Naive thymus-derived CD8-positive, alpha-beta T cell (primary cell): ENCODE measurements at places on chromosomes 13 and 19. TPM values are rescaled to one million over a fixed set of nuclear protein-coding genes. Genes with fewer than 3 reads are reported as not detected.

TSHZ3 gene
- total RNA-seq, result not detected

DNA sequence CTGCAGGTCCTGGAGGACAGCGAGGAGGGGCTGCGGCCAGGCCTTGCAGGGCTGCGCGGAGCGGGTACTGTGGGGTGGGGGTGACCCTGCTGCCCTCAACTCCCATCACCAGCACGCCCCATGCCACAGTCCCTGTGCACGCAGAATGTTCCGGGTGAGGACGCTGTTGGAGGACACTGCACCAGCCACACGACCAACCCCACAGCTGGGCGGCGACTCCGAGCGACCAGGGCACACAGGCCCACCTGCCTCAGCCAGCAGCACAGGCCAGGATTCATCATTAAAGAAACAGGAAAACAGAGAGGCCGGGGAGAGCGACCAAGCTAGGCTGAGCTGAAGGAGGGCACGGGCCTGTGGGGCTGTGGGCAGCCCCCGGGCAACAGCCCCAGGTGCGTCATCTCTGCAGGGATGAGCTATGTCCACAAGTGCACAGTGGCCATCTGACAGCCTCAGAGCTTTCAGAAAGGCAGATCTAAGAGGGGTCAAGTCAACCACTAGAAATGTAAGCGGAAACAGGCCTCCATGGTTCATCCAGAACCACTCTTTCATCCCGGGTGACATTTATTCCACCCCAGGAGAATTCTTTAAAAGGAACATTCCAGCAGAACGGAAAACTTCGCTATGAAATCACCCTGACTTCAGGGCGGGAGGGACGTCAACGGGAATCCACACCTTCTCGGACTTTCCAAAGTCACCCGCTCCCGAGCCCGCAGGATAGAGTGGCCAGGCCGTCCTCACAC is 1.5 kb downstream of the GAS6 start:
- DNase-seq, result no peak

GRCh38 chr19:38351865-38352395 is 16.3 kb downstream of the CATSPERG start:
- DNase-seq, result no peak

- no peak for DNase-seq
Observed at GRCh38 chr13:31982540-31982939, 49.0 kb upstream of the FRY start.

- DNase-seq, result no peak
Observed at GRCh38 chr19:55199620-55200204, 9.6 kb downstream of the PTPRH start.

GRCh38 chr19:10353793-10354391 is 14.5 kb upstream of the ICAM3 start:
- DNase-seq, result peak; percentile 26

DNA sequence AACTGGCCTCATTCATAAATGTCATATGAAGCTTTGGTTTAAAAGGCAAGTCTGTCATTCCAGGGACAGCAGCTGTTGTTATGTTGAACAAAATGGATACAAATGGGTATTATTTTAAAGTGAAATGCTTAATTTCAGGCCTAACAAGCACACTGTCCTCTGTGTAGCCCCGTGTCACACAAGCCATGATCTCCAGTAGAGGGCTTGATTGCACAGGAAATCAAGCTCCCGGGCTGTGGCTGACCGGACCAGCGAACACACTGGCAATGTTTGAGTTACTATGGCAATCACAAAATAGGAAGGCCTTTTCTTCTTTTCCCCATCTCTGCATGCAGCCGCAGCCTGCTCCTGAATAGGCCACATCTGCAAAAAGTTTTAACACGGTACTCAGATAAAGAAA is 64.0 kb upstream of the GSX1 start:
- no peak for DNase-seq

DNA sequence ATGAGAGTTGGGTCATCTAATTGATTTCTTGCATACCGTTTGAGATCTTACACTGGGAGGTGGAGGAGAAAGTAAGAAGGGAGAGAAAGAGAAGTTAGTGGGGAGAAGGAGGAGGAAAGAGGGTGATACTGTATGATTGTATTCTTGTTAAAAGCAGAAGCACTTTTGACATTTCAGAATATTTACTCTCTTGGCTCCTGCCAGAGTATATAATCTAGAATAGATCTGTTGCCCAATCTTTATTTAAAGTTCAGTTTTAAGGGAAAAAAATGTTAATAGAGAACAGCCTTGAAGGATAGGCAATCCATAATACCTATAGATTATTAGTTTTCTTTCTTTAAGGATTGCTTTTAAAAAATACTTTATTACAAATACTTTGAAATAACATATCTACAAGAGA is 41.5 kb downstream of the PDS5B start:
- no peak for DNase-seq

KASH5 gene
- total RNA-seq, result not detected

GRCh38 chr13:43303033-43303729 is 279.8 kb downstream of the DNAJC15 start:
- no peak for DNase-seq

DNA sequence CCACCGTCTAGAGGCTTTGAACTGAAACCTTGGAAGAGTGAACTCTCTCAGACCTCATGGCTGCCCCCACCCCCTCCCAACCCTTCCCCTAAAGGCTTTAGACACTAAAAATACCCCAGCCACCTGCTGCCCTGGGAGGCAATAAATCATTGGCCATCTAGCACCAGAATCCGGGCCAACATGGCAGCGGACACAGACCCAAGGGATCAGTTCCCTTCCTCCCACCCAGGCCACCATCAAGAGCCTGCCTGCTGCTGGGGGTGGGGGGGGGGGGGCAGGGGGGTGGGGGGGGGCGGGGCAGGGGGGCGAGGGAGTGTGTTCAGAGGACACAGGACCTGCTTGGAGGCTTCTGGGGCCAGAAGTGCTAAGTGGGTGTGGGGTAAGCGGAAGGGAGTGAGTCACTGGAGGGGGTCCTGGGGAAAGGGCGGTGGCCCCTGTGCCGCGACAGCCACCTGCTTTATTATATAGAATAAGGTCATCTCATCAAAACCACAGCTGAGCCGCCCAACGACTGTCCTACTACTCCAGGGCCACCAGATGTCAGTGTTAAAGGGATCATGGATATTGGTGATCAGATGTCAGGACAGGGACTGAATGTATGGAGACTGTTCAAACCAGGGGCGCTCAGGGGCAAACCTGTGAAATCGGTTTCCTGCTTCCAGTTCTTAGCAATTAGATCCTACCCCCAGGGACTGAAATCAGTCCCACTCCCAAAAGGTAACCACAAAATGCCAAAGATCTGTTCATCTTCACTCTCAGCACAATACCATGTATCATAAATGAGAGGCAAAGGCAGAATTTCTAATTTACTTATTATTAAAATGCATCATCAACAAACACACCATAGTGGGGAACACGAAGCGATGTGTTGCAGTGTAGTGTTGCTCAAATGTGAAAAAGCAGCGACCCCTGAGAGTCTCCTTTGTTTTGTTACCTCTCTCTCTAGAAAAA is 24.3 kb downstream of the ARL11 start:
- no peak for DNase-seq

- no peak for DNase-seq
Observed at GRCh38 chr13:104625201-104625600, 1559.0 kb upstream of the SLC10A2 start.

SIGLEC10 gene
- total RNA-seq, result 1.2 TPM

TRPC4 gene
- total RNA-seq, result not detected

DNA sequence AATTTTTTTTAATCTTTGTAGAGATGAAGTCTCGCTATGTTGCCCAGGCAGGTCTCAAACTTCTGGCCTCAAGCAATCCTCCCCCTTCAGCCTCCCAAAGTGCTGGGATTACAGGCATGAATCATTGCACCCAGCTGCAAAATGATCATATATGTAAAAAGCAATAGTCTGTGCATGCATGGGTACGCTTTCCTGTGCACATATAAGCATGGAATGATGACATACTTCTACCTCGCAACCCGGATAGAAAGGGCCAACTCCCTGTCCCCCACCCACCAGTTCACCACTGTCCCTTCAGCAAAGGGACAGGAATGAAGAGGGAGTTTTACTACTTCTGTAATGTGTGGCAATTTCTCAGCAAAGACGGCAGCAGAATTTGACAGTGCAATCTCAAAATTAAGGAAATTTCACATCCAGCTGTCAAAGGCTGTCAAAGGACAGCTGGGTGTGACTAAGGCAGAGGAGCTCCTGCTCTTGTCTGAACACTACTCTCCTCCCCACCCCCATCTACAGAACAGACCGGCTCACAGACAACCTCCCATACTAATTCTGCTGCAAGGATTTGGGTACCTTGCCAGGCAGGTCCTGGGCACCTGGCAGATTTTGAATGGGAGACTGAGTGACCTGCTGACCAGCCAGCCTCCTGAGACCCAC is 95.6 kb downstream of the TSHZ3 start:
- no peak for DNase-seq
